ENCODE measurements at places on chromosomes 11 and 22.
A peak's percentile ranks its signal among the peaks of the same experiment; 100 is the strongest.

DNA sequence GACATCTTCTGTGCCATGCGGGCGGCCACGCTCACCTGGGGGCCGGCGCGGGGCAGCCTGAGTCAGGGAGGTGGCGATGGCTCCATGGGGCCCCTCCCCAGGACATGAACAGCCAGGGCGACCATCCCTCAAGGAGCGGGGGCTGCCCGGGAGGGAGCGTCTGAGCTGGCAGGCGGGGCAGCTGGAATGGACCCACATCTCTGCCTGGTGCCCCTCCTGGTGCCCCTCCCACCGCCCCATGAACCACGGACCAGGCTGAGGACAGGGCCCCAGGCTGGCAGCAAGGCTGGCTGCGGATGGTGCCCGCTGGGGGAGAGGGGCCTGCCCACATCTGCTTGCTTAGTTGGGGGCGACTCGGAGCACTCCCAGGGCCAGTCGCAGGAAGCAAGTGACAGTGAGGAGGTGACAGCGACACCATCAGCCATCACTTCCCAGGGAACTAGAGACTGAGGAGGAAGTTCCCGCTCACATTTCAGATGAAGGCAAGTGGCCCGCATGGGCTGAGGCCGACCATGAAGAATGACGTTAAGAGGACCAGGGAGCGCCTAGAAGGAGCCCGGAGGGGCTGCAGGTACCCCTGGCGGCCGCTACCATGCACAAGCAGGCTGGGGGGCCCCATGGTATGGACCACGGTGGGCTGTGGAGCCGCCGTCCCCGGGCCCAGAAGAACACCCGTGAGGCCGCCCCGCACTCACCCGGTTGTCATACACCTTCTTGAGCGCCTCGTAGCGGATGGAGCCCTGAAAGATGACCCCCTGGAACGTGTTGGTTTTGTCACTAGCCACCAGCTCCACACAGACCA is 37.3 kb downstream of the KIAA0930 start:
- DNase-seq: no peak

DNA sequence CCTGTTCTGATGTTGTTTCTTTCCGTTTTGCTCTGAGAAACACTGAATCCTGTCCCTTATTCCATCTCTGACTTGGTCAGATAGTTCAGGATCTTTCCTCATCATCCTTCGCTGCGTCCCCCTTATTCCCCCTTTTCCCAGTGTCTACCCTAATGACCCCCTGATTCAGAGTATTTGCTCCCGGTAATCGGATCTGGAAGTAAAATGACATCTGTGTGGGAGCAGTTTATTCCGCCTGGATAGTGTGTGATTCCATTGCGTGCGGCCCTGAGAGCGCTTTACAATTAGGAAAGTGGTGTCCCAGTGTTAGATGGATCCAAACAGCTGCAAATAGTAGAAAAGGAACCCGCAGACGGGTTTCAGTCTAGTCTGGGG is 606 bp downstream of the DRG1 start:
- no peak for DNase-seq

DNA sequence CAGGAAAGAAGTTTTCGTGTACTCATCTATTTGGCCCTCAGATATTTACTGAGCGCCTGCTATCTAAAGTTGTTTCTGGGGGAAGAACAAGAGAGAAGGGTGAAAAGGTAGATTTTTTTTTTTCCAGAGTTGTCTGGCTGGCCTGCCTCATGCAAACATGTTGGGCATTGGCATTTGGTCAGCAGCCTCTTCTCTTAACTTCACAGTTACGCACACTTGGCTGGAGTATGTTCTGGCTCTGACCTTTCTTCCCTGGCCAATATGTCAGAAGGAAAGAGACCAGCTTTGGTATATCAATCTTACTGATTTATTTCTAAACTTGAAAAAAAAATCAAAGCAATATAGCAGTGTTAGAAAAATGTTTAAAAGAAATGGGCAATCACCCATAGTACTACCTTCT is 54.2 kb upstream of the GRAMD1B start:
- no peak for DNase-seq

DNA sequence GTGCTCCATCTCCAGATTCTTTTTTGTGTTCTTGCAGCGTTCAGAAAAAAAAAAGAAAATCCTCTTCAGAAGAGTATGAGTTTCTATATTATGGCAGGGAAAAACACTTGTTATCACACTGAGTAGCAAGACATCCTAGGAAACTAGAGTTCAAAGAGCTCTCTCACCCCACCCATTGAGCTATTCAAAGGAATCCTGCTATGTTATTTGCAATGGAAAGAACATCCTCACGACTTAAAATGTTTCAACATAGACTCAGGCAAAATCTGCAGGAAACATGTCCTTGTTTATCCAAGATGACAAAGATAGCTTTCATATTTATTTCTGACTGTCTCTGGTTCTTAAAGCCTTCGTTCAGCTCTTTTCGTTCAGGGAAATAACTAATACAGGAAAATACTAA is 331.6 kb upstream of the ANO5 start:
- DNase-seq: no peak

DNA sequence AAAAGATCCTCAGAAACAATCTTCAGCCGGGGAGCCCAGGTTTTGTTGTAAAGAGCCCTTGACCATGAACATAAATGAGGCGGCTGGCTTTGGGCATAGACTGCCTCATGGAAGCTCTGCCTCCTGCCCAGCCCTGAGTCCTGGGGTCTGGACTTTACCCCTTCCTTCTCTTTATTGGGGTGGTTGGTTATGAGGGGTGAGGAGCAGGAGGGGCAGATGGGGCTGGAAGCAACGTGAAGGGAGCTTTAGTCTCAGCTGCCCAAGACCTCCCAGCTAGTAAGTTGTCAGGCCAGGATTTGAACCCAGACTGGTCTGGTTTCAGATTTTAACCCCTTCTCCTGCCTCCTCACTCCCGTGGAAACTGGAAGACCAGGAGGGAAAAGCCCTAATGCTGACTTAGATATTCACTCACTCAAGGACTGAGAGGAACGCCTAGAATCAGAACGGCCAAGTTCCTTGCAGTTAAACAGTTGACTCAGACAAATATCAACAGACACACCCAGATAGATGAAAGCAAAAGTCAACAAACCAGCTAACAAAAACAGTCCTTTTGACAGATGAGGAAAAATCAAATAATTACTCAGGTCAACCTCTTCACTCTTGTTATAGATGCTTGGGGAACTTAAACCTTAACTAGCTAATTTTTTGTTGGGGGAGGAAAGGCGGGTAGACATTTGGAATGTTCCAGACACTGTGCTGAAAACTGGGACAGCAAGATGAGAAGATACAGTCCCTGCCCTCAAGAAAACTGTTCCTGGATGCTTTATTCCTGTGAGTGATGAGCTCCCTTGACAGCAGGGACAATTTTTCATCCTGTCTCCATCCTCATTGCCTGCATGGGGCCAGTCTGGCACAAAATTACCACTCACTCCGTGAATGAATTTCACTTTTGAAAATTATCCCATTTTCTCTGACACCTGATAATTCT is 20.8 kb upstream of the ARRB1 start:
- DNase-seq: no peak

DNA sequence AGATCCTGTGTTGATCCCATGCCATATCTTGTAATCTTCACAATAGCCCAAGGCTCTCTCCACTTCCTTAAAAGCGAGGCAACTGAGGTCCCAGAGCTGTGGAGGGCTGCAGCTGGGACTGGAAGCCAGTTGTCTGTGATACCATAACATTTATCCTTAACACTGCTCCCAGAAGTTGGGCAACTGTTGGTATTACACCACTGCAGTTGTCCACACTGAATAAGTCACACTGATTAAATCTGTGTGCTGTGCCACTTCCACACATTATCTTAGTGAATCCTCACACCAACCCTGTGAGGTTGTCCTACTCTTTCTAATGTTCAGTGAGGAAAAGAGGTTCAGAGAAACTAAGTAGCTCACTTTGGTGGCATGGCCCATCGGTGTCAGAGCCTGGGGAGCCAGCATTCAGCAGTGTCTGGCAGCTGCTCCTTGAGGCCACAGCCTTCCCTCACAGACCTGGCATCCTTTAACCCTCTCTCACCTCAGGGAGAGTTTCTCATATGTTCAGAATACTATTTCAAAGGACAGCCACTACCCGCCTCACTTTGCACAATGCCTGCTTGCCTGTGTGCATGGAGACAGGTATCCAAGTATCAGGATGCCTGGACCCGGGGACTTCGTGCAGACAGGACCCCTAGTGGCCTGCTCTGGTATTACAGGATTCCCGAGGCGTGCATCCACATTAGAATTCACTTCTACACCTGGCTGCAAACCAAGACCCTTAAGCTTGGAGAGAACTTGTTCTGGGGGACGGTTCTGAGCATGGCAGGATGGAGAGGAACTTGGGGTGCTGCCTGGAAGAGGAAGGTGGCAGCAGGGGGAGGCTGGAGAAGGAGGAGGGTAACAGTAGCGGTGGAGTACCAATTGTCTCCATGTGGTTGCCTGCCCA is 221.9 kb upstream of the TBCEL start:
- no peak for DNase-seq

GRCh38 chr22:23652711-23653110 is 20.6 kb upstream of the DRICH1 start:
- no peak for DNase-seq

DNA sequence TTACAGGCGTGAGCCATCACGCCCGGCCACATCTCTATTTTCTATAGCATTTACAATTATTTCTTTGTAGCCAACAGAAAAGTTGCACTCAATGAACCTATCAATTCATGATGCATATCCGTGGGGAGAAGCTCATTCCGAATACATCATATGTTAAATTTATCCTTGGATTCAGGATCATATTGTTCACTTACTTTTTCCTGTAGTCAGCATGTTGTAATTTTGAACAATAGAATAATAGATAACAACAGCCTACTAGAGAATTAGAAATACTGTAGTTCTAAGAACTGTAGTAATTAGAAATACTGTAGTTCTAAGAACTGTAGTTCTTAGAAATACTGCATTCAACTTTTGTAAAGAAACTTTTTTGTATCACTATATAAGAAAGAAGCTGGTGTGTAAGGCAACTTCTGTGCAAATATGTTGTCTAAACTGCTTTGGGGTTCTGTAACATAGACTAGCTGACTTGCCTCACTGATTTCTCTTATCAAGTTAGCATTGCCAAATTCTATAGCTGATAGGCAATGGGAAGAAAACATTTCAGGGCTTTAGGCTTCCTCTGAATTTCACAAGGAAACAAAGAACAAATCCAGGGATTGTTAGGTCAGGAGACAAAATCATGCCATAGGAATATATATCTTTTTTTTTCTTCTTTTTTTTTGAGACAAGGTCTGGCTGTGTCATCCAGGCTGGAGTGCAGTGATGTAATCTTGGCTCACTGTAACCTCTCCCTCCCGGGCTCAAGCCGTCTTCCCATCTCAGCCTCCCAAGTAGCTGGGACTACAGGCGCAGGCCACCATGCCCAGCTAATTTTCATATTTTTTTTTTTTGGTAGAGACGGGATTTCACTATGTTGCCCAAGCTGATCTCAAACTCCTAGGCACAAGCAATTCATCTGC is 91.9 kb downstream of the CSTPP1 start:
- no peak for DNase-seq

DNA sequence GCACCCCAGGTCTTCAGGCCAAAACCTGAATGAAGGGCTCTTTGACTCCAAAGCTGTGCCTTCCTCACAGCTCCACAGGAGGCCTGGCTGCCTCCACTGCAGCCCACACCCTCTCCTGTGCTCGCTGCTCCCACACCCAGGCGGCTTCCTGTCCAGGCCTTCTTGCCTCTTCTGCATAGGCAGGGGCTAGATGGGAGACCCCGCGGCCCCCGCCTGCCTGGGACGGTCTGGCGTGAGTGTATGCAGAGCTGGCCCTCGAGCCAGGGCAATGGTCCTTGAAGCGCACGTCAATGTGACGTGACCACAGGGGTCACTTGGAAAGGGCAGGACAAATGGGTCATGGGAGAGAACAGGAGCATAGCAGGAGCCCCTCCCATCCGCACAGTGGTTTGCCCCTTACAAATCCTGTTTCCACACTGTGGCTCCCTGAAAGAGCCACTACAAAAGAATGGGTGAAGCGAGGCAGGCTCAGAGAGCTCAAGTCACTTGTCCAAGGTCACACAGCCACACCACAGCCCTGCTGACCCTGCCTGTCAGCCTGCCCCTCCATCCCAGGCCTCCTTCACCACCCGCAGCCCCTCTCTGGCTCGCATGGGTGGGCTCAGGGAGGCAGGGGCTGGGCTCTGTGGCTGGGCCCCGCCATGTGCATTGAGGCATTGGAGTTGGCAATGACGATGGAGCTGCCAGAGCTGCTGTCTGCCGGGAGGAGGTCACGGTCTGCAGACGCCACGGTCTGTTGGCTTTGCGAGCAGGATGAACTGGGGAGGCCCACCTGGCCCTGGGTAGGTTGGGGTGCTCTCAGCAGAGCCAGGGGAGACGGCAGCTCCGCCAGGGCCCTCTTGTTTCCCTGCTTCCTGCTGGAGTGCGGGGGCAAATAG is 71.2 kb upstream of the WNT11 start:
- no peak for DNase-seq

GRCh38 chr11:61776561-61777075 is 15.8 kb downstream of the TMEM258 start:
- peak; percentile 32 for DNase-seq

GRCh38 chr11:35418282-35419183 is 825 bp downstream of the SLC1A2 start:
- no peak for DNase-seq

DNA sequence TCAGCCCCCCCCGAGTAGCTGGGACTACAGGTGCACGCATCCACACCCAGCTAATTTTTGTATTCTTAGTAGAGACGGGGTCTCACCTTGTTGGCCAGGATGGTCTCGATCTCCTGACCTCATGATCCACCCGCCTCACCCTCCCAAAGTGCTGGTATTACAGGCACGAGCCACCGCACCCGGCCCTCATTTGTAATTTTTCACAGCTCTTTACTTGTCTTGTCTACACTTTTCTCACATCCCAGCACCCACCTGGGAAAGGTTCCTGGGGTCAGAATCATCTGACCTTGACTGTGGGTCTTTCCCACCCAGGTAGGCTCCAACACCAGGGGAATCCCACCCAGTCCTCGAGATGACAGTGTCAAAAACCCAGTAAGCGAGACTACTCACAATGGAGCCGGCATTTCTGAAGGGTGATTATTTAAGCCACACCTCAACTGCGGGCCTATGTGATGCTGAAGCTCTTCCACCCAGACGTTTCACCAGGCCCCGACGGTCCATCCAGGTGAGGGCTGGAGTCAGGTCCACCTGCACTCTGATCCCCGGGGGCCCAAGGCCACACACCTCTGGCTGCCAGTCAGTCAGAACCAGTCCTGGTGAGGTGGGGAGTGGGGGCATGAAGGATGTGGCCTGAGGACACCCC is 23.4 kb downstream of the CELSR1 start:
- DNase-seq: no peak

DNA sequence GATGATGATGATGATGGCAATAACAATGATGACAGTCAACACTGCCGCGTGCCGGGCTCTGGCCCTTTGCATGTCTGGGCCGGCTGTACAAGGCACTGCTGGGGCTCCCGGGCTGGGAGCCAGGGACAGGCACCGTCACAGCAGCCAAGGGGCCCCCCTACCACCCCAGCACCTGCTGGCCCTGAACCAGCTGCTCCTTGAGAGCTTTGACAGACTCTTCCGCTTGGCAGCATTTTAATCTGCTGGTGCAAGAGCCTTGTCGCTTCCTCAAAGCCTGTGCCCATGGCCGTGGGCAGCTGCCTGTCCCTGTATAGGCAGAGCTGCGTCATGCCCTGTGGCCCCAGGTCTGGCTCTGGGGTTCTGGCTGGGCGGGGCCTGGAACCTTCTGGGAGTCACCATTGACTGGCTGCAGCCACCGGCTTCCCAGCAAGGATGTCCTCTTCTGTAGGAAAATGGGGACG is 12.9 kb upstream of the MUC6 start:
- DNase-seq: peak; percentile 15
